Mesenchymal stem cell (in vitro differentiated cells and primary cell): ENCODE measurements at places on chromosomes 4 and X.
A peak's percentile ranks its signal among the peaks of the same experiment; 100 is the strongest.

DNA sequence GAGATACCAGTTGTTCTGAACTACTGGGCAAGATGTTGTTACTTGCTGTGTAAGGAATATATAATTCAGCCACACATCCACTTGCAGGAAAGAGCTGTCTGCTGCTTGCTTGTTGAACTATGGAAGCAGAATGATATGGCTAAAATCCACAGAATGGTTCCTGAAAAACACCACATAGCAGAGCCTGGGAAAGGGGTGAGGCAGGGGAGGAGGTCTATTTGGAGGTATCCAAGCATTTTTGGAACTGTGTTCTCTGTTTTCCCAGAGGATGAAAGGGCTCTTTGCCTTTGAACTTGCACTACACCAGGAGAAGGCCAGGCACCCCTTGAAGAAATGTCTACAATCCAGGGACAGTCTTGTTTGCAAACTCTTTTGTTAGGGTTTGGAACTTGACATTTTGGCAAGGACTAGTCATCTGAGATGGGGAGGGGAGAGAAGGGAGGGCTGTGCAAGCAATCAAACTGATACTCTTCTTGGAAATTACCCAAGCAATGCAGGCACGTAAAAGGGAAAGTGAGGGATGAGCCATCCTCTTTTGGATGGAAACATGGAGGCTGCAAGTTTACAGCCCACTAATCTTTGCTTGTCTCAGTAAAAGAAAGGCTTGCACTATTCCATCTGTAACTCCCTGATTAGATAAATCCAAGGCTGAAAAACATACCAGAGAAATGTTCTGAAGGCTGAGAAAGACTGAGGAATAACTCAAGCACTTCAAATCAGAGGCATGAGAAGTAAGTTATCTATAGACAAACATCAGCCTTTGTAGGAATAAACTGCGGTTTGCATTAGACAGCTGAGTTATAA is 141.0 kb downstream of the TSPAN5 start:
- peak; percentile 83 for DNase-seq

DNA sequence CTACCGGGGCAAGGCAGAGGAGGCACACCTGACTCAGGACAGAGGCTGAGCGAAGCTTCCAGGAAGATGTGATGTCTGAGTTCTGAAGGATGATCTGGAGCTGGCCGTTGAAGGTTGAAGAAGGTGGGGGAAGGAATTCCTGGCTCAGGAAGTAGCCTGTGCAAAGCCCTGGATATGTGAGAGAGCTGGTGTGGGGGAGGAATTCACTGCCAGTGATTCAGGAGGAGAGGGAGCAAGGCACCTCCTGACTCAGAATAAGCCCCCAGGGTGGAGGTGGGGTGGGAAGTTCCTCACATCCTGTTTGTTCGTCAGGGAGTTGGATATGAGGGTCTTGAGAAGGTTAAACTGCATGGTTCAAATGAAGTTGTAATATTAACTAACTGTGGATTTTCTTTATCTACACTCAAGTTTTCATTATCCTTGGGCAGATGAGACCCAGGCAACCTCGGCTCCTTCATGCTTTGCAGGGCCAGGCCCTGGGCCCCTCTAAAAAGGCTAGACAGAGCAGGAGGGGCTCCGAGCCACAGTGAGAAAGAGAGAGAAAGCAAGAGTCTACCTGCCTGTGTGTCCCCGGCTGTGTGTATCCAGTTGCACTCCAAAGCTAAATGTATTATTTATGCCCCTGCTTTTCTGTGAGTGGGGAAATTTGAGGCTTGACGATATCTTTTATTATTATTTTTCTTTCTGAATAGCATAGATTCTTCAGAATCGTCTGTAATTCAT is 7.1 kb downstream of the NHSL2 start:
- peak; percentile 41 for DNase-seq

DNA sequence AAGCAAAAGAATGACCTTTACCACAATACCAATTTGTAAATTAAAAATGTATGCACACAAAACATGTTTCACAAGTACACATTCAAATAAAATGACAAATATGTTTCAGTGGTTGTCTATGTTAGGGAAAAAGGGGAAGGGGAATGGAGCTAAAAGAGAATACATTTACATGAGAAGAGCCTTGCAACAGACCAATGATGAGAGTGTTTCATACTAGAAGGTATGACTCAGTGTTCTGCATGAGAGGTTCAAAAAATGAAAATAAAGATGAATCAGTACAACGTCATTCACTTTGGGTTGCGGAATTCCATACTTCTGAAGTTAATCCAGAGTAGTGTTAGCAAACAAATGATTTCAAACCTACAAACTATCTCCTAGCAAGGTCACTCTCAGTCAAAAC is 51.7 kb downstream of the RPGR start:
- peak; percentile 82 for DNase-seq

- no peak for DNase-seq
Observed at GRCh38 chrX:9114245-9114644, 80.3 kb upstream of the FAM9B start.

DNA sequence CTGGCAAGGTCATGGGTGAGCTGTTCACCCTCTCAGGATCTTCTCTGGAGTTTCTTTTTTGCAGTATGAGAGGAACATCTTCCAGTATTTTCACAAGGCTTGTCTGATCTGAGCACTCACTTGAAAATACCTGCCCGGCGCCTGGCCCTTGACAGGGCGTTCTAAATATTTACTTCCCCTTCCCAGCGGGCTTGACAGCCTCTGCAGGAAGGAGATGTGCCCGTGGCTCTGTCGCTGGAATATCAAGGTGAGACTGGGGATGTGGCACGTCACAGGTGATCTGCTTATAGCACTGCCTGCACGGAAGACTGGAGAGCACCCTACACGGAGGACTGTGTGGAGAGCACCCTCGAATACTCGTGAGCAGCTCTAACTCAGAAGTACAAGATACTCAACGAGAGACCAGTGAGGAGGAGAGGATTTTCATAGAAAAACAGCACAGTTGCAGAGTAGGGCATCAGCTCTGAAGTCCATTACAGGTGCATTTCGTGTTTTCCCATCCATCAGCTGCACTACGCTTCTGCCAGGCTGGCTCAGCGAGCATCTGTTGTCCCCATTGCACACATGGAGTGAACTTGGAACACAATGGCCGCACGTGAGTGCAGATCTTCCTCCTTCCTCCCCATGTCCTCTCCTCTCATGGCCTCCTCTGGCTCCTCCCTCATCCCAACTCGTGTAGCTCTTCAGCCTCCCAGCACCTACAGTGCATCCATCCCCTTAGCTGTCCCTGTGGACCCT is 32.1 kb downstream of the ZBTB49 start:
- no peak for DNase-seq

- DNase-seq, result peak; percentile 0
Observed at GRCh38 chrX:80648023-80648422, 161.7 kb downstream of the BRWD3 start.

- no peak for DNase-seq
Observed at GRCh38 chr4:5152521-5152920, 101.2 kb downstream of the STK32B start.

GRCh38 chrX:13377550-13377934 is 57.7 kb upstream of the ATXN3L start:
- peak; percentile 58 for DNase-seq

DNA sequence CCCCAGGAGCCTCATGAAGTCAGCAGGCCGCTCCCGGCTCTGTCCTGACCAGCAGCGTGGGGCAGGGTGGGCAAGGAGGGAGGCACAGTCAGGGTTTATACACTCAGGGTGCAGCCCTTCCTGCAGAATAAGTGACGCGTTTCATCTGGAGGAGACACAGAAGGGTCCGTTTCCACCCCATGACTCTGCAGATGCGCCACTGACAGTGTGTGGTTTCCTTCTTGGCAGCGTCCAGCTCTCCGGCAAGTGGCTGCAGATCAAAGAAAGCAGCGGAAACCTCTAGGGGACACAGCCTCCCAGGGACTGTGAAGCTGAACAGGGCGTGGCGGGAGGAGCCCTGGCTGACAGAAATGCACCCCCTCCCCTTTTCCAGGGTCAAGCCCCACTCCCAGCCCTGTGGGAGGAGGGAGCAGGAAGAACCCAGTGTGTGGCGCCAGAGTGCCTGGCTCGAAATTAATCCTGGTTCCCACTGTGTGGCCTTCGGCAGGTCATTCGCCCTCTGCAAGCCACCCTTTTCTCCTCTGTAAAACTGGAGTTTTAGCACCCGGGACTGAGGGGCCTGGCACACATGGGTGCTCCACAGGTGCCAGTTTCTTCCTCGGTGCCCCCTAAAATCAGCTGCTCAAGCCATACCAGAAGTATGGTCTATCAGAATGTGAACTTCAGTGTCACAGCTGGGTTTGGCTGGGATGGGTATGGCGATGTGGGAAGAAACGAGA is 17.3 kb upstream of the TBC1D14 start:
- peak; percentile 93 for DNase-seq

DNA sequence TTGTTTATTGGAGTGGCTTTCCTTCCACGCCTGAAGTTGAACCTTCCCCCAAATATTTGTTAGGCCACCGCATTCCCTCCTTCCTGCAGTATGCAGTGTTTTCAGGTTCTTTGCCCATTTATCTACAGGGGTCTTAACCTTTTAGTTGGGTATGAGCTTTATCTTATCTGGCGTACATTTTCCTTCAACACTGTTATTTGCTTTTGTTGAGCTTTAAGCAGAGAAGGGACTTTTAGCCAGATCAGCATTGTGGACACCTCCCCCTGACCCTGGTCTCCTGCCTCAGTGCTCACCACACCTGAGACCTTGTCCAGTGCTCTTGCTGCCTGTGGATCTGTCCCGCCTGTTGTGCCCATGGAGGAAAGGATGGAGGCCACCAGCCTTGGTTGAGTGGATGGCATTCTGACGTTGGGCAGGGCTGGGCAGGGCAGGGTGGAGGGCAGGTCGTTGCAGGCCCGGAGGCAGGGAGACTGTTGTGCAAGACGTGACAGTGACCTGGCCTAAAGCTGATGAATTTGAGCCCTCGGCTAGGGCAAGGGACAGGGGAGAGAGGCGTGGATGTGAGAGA is 998 bp upstream of the DUSP9 start:
- no peak for DNase-seq

GRCh38 chr4:74632634-74633033 is 161.7 kb downstream of the BTC start:
- peak; percentile 72 for DNase-seq

GRCh38 chr4:145769450-145770037 is 89.6 kb downstream of the C4orf51 start:
- no peak for DNase-seq

GRCh38 chr4:6343939-6344408 is 74.3 kb downstream of the WFS1 start:
- DNase-seq, result no peak

DNA sequence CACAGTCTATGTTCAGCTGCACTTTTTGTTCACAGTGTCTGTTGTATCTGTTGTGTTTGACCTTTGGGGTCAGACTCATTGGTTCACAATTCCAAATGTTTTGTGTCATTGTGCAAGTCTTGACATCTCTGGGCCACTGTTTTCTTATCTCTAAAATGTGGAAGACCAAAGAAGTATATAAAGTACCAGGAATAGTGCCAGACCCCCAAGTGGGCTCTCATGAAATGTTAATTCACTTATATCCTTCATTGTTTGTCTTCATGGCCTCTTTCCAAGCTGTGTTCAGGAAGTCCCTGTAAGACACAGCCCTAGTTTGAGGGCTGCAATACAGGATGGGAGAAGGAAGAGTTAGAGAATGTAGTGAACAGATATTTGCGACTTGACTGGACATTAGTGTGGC is 468.3 kb upstream of the BOD1L1 start:
- no peak for DNase-seq

- DNase-seq, result peak; percentile 82
Observed at GRCh38 chrX:40175511-40176350, 78.0 kb upstream of the BCOR start.

DNA sequence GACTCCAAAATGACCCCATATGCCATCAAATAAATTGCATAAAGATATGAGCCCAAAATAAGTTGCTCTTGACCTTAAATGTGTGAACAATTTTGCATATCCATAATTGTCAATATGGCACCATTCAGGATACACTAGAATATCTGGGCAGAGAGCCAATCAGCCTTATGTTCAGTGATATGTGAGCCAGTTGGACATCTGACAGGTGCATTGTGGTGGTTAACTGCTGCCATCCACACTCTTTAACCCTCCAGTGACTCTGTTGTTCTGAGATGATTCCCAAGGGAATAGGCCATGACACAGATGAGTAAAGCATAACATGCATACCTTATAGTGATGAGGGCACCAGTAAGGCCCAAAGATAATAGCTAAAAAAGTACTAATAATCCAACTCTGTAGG is 500.1 kb downstream of the PCDH18 start:
- no peak for DNase-seq

DNA sequence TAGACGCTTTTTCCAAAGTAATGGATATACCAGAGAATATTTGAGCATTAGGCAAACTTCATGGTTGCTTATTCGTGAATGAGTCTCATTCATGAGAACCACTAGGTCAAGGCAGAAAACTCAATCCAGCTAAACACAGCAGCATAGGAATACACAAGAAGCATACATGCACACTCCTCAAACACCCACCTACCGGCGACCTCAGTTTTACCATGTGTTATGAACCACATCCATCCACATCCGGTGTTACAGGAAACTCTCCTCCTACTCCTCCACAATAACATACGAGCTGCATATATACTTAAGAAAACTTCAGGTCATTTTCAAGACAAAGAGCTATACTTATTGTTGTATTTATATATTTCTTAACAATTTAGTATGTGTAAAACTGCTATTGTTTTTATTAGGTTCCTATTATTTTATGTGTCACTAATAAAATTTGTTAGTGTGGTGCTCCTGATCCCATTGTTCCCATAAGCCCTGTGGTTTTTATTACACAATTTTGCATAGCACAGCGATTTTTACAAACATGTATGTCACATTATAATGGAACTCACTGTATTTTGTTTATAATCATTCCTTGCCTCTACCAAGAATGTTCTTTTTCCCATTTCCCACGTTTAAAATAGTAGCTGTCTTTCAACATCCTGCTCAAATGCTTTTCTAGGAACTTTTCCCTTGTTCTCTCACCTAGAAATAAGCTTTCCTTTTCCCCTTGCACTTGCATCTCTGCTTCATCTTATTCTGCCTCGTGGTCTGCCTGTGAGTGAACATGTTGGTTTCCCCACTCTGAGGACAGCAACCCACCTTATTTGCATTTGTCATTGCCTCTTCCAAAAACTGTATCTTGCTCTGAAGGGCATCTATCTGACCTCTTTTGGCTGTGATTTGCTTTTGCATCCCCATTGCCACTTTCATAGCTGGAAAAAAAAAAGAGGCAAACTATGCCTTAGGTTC is 48.3 kb downstream of the STBD1 start:
- no peak for DNase-seq

GRCh38 chr4:154132406-154132805 is 343.5 kb upstream of the SFRP2 start:
- DNase-seq, result no peak

DNA sequence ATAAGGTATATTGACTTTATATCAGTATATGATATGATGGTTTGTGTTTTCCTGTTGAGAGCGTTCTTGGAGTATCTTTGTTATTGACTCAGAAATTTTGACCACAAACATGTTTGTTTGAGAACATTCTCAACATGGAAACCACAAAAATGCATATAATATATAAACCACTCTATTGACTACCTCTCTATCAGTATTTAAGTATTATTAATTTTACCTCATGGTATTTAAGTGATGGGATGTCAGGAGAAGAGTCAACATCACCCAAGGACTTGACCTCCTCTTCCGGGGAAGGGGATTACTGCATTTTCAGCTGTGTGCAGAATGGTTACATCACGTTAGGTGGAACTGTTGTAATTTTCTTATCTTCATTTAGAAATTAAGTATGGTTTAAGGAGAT is 54.3 kb upstream of the PUDP start:
- DNase-seq, result peak; percentile 11
